Activated T-helper 1 cell treated with Interleukin-2 at 50 U/mL for 16 hours (primary cell): ENCODE measurements at places on chromosomes 3 and 15.
A peak's percentile ranks its signal among the peaks of the same experiment; 100 is the strongest.

DNA sequence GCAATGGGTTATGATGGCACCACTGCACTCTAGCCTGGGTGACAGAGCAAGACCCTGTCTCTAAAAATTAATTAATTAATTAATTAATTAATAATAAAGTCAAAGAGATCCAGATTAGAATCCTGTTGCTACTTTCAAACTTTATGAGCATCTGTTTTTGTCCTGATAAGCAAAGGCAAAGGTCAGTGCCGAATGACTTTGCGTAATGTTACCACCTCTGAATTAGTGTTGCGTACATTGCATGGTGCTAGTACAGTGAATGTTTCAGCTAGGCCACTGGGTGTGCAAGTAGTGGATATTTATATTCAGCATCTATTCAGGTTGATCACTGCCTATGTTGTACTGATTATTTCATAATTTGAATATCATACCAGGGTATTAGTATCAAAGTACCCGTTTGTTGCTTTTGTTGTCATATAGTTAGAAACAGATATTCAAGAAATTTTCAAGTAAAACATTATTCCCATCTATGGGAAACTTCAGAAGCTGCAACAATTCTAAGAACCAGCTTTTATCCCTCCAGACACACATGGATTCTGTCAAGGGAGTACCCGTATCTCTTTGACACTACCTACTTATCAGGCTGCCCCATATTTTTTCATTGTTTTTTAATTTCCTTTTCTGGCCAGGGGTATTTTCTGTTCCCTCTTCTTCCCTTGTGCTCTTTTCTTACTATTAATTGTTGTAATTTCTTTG is 127.1 kb upstream of the GRM7 start:
- no peak for DNase-seq

- no peak for DNase-seq
Observed at GRCh38 chr3:110995461-110996231, 76.0 kb upstream of the NECTIN3 start.

GRCh38 chr3:116614795-116615362 is 94.7 kb upstream of the TUSC7 start:
- no peak for DNase-seq

DNA sequence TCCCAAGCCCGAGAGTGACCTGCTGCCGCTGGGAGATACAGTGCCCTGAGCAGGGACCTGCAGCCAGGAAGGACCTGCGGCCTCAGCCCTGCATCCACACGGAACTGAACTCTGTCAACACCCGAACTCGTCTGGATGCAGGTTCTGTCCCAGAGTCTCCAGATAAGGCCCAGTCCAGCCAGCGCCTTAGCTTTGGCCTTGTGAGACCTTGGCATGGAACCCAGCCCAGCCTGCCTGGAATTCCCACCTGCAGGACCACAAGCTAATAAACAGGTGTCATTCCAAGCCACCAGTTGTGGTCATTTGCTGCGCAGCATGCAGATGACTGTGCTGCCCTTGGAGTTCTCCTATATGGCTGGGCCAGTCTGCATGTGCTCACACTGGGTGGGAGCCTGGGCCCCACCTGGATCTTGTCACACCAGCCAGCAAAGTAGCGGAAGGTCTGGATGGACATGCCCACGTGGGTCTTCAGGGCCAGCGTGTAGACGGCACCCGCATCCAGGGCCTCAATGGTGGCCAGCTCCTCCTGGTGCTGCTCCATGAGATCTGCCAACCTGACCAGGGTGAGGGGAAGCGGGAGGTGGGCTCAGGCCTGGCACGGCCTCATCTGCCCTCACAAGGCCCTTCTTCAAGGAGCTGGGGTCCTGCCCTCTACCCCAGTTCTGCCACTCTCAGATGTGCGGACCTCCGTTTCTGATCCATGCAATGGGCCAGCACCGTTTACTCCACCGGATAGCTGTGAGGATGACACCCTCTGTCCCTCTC is 47.2 kb upstream of the SLC41A3 start:
- DNase-seq = no peak

DNA sequence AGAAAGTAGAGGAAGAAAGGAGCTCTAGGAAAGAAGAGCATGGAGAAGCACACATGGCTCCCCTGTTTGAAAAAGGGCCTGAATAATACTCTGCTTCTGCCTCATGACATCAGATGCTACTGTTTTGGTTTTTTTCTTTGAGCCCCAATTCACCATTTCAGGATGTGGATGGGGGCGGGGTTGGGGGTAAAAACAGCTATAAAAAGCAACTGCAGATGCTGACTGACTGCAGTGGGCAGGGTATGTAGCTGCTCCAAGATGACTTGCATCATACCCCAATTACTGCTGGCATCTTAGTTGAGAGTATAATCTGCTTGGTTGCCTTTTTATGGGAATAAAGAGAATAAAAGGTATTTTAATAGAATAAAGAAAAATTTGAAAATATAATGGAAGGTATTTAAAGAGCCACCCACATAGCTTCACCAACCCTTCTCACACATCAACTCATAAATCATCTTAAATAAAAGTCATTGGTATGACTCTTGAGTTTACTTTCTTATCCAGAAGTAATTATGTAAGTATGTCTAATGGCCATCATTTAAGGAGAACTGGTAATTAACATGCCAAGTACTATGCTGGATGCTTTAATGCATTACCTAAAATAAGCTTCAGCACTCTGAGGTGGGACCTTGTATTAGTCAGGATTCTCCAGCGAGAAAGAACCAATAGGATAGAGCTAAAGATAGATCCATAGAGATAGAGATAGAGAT is 36.4 kb upstream of the TMEM45A start:
- no peak for DNase-seq

DNA sequence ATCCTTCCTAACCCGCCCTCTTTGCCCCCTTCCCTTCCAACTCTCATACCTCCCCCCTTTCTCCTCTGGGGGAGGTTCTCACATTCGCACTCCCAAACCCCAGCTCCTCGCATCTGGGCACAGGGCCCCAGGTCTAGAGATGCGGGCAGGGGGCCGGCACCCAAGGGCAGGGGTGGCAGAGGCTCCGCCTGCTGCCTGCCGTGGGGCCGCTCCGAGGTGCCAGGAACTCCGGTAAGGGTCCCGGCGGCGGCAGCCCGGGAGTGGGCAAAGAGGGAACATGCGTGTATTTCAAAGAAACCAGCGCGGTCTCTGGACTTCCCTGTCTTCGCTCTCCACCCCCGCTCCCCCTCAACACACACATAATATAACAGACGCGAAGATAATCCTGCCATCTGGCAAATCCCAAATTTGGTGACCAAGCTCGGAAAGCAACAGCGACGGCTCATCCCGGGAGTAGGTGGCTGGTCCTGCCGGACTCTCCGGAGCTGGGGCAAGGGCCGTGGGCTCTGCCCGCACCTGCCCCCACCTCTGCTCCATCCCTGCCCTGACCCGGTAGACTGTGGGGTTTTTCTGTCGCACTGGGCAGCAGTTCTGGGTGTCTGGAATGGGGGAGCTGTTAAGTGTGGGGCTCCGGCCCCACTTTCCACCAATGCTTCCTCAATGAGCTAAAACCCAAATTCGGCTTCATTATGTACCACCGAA is 31.0 kb downstream of the NR2F2 start:
- no peak for DNase-seq

GRCh38 chr3:123587401-123587800 is 2.5 kb upstream of the HACD2 start:
- no peak for DNase-seq

DNA sequence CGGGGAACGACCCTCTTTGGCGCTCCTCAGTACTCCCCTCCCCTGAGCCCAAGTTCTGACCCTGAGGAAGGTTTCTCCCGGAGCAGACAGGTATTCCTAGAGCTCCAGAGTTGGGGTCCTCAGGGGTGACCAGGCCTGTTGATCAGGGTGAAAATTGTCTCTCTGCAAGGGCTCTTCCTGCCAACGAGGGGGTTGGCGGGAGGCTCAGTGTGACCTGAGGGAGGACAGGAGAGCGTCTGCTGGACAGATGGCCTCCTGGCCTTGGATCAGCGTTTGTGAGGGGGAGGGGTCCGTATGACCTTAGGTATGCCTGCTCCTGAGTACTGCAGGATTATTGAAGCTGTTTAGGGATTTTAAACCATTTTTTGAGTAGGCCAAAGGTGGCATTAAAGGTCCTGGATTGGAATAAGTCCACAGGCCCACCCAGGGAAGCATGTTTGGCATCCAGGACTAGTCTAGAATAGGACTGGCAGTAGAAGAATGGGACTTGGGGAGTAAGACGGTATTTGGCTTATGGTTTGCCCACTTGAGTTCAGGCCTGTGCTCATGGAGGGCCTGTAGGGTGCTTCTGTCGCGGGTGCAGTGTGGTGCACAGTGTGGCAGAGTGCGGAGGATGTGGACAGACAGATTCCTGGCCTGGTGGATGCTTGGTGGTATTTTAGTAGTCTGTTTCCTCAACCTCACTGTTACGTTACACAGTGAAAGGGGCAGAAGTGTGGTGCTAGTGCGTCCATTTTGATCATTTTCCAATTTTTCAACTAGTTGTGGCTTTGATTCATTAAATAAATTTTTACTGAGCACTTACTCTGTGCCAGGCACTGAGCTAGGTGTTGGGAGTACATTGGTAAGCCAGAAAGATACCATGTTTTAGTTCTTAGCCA is 959 bp downstream of the ZNF592 start:
- DNase-seq = peak; percentile 27

- DNase-seq = peak; percentile 44
Observed at GRCh38 chr15:73908030-73908821, 18.0 kb upstream of the LOXL1 start.

DNA sequence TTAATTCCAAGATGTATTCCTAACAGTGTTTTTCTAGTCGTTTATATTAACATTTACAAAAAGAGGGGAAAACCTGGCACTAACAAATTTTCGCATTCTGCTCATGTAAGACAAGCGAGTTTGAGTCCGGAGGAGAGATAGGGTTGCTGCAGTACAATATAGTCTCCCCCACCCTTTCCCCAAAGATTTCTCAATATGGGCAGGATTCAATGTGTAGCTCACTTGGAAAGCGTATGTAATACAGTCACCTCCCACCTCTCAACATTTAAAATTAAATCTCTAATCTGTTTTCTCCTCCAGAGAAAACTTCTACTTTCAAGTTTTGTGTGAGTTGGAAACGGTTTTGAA is 57.9 kb downstream of the CMSS1 start:
- DNase-seq = no peak

GRCh38 chr3:88113311-88114162 is 36.2 kb upstream of the C3orf38 start:
- DNase-seq = no peak

DNA sequence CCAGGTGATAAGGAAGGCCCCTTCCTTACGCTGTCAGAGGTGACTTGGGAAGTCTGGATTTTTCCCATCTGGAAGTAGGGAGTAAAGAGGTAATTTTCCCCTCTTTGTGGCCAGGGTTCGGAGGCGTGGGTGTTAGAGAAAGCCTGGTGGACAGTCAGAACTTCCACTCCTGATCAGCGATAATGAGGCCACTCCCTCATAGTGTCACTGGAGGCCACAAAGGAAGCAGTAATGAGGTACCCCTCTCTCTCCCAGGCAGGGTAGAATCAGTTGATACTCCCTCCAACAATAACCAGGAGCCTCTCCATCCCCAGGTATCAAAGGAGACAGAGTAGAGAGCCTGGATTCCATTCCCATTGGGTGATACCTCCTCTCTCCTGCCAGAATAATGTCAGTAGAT is 30.0 kb downstream of the AP4E1 start:
- DNase-seq = no peak

DNA sequence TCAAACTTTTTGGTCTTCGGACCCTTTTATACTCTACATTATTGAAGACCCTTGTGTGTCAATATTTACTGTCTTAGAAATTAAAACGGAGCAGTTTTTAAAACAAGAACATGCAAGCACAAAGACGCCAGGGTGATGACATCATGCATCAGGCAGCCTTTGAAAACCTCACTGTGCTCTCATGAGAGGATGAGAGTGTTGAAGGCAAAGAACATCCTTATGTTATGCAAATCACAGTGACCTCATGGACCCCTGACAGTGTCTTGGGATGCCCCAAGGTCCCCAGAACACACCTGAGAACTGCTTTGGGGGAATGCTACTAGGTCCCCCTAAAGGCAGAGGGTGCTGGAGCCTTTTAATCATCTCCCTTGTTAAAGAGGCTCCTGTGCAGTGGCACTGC is 51.6 kb downstream of the CHDH start:
- DNase-seq = no peak

GRCh38 chr15:70182858-70183695 is 85.4 kb upstream of the TLE3 start:
- no peak for DNase-seq

- DNase-seq = no peak
Observed at GRCh38 chr15:66768987-66769386, 67.0 kb downstream of the SMAD6 start.

DNA sequence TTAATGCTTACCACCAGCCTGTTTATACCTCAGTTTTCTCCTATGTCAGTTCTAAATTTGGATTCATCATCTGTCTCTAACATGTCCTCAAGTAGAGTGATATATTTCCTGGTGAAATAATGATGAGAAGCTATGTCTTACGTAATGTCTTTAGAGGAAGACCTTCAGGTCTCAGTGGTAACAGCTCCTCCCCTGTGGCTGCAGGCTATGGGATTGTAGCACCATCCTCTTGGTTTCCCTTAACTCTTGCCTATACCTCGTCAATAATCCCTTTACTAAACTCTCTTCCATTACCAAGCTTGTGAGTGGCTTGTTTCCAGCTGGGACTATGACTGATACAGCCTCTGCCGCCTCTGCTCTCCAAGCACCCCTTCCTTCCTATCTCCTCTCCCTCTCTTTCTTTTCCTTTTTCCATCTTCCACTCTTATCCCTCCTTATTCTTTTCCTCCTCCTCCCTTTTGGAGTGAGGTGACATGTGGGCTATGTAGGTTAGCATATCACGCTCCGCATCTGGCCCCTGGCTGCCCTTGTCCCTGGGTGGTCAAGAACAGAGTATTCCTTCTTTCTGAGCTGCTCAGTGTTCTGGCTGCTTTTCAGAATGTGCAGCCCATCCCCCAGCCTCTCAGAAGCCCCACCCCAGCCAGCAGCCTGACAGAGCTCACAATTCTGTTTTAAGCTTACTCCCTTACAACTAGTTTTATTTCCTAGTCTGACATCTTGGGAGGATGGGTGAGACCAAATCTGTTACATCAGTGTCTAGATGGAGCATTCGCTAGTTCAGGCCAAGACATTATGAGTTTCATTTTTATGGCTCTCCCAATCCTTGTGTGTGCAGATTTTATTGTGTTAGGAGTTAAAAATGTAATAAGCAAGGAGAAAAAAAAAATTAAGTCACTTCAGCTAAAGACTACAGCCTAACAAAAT is 75.0 kb upstream of the RNU6-1 start:
- DNase-seq = no peak

GRCh38 chr3:148847351-148847750 is 17.7 kb upstream of the CPA3 start:
- no peak for DNase-seq

DNA sequence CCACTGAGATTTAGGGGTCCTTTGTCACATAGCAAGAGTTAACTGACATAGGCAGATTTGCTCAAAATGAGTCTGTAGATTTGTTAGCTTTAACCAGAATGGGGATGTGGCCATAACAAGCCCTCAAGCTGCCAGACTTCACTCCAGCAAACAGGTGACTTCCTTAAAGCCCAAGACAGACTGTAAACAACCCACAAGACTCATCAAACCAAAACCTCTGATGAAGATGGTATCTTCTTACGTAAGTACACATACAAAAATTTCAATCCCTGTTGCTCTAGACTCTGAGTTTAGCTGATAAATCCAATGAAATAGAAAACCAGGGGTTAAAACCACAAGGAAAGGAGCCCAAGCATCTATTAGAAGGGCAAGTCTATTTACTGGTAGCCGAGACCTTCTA is 18.2 kb upstream of the ZBTB20 start:
- no peak for DNase-seq
